Thoracic aorta (tissue), 2 donors: ENCODE measurements at places on chromosomes 3 and 15. TPM values are rescaled to one million over a fixed set of nuclear protein-coding genes. Genes with fewer than 3 reads are reported as not detected.

The MCF2L2 gene
- total RNA-seq = 0.85 TPM

The QARS1 gene
- 143 TPM for total RNA-seq

The ERICH6 gene
- not detected for total RNA-seq

The PRTG gene
- 0.41 TPM for total RNA-seq

The GPR15 gene
- total RNA-seq = not detected

The AHSG gene
- not detected for total RNA-seq

The WDR53 gene
- 5.6 TPM for total RNA-seq

The OIP5 gene
- total RNA-seq = not detected

The SOX2 gene
- total RNA-seq = 0.35 TPM

The NMD3 gene
- total RNA-seq = 48.8 TPM

The SNTN gene
- not detected for total RNA-seq

The KCNH8 gene
- total RNA-seq = 0.07 TPM

The ROPN1 gene
- not detected for total RNA-seq

The SGO1 gene
- total RNA-seq = 0.14 TPM

The SLC6A11 gene
- not detected for total RNA-seq

The PLA2G4E gene
- total RNA-seq = not detected

- no peak overlapping the region for H3K4me3 ChIP-seq
- H3K4me1 ChIP-seq = no peaks in the 10 kb centered on the region
- H3K27ac ChIP-seq = no peak overlapping the region
- no peak for DNase-seq
- no peaks in the 10 kb centered on the region for H3K36me3 ChIP-seq
Measured at GRCh38 chr15:33451385-33451784, 140.6 kb downstream of the RYR3 start.

DNA sequence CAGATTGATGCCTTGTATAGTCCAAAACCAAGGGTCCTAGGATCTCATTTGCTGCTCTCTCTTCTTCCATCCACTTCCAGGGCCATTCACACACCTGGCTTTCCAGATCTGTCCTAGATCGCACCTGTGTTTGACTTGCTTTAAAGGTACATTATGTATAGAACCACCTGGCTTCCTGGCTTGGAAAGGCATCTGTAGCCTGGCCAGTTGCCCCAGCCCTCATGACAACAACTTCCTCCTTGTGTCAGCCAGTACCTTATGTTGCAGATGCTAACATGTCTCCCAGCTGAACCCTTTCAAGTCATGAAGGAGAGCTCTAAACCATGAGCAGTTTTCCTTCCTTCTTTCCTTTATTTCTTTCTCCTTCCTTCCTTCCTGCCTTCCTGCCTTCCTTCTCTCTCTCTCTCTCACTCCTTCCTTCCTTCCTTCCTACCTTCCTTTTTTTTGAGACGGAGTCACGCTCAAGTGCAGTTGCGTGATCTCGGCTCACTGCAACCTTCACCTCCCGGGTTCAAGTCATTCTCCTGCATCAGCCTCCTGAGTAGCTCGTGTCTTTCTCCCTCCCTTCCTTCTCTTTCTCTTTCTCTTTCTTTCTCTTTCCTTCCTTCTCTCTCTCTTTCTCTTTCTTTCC lies 2.5 kb upstream of the HTR3C start:
- H3K4me1 ChIP-seq = no peaks in the 10 kb centered on the region
- no peak for DNase-seq
- H3K4me3 ChIP-seq = no peak overlapping the region
- no peaks in the 10 kb centered on the region for H3K36me3 ChIP-seq
- H3K27me3 ChIP-seq = no peaks in the 10 kb centered on the region

- H3K36me3 ChIP-seq = no peaks in the 10 kb centered on the region
- H3K4me1 ChIP-seq = no peaks in the 10 kb centered on the region
- DNase-seq = no peak
- H3K4me3 ChIP-seq = no peak overlapping the region
- H3K27me3 ChIP-seq = no peaks in the 10 kb centered on the region
Measured at GRCh38 chr3:182465301-182466185, 327.8 kb upstream of the ATP11B start.

DNA sequence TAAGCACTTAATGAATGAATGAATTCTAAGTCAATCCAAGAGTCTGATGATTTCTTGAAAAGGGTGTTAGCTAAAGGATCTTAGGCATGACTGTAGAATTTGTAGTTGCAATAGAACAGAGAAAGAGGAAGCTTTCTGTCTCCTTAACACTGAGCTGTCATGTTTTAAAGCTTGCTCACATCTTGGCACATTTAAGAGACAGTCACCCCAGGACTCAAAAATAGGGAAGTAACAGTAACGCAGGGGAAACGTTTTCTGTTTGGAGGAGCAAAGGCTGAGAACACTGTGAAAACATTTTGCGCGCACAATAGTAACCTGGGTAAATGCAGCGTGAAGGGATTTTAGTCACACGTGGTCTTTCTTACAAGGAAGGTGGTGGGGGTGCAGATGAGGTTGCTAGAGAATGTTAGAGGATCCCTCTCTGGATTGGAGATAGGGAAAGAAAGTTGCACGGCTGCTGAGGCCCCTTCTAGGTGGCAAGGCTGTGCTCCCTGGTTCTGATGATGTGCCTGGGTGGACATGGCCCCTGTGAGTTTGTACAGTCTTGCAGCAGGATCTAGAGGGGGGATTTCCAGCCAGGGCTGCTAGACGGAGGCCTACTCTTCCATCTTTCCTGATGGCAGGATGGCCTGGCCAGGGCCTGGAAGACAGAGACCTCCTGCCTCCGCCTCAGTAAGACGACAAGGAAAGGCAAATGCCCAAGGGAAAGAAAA lies 12.0 kb downstream of the STARD5 start:
- no peaks in the 10 kb centered on the region for H3K27me3 ChIP-seq
- no peak overlapping the region for H3K4me3 ChIP-seq
- peak overlapping the region; percentile 65 for H3K27ac ChIP-seq
- H3K36me3 ChIP-seq = no peaks in the 10 kb centered on the region
- H3K4me1 ChIP-seq = peaks cover 5% of the 10 kb centered on the region

DNA sequence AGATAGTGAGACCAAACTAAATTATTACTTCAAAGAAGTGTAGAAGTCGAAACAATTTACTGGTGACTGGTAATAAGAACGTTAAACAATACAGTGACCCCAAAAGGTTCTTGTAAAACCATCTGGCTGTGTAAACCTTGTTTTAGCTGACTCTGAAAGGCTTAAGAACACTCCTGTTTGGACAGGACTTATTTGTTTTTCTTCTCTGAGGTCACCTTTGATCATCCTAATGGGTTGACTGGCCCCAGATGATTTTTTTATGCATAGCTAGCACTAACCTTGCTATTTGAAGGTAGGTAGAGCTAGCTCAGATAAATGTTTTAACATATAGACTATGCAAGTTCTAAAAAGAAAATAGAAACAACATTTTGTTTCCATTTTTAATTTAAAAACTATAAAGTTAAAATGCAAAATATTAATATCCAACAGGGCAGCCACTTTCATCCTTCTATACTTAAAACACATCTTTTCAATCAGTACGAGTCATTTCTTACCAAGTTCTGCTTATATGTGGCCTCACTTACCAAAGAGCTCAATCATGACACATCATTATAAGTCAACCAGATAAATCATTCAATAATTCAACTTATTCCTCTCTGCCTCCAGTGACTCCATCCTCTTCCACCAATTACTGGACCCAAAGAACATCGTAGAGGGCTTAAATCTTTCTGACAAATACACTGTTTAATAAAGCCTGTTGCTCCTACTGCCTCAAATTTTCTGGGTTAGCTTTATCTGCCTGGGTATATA lies 158.8 kb downstream of the SSR3 start:
- H3K27ac ChIP-seq = no peak overlapping the region
- no peak overlapping the region for H3K4me3 ChIP-seq
- H3K4me1 ChIP-seq = no peaks in the 10 kb centered on the region
- no peaks in the 10 kb centered on the region for H3K36me3 ChIP-seq
- no peaks in the 10 kb centered on the region for H3K27me3 ChIP-seq

DNA sequence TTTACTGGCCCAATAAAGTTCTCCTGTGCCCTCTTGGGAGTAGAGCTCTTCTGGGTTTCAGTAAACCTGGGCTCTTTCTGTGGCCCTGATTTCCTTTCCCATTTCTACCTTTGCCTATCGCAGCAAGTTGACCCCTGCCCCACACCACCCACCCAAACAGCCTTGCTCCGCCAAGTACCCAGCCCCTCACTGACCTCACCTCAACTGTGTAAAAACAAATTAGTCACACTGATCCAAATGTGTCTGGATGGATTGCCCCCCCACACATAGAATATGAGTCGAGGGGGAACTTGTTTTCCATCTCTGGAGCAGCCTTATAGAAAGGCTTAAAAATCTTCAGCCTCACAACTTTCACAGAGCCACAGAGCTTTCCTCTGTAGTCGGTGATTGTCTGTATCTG lies 28.6 kb upstream of the VEPH1 start:
- no peaks in the 10 kb centered on the region for H3K36me3 ChIP-seq
- DNase-seq = no peak
- no peak overlapping the region for H3K27ac ChIP-seq
- no peak overlapping the region for H3K4me3 ChIP-seq
- H3K4me1 ChIP-seq = no peaks in the 10 kb centered on the region

- no peaks in the 10 kb centered on the region for H3K27me3 ChIP-seq
- no peaks in the 10 kb centered on the region for H3K36me3 ChIP-seq
- DNase-seq = no peak
- H3K4me1 ChIP-seq = peaks cover 12% of the 10 kb centered on the region
- H3K4me3 ChIP-seq = no peak overlapping the region
Measured at GRCh38 chr3:54305409-54306099, 183.2 kb downstream of the CACNA2D3 start.

GRCh38 chr15:40405501-40406381 lies at the start of gene IVD:
Gene IVD, plus strand, starts transcription at chr15:40405795. Its CDS starts 33 bp downstream, at chr15:40405828.
- H3K27me3 ChIP-seq = no peaks in the 10 kb centered on the region
- H3K4me3 ChIP-seq = peak within 1 kb of the TSS; percentile 86
- peak within 1 kb of the TSS; percentile 67 for H3K27ac ChIP-seq

- no peak for DNase-seq
- H3K4me1 ChIP-seq = no peaks in the 10 kb centered on the region
- no peak overlapping the region for H3K4me3 ChIP-seq
- no peak overlapping the region for H3K27ac ChIP-seq
Measured at GRCh38 chr3:88810455-88810854, 297.0 kb upstream of the EPHA3 start.

DNA sequence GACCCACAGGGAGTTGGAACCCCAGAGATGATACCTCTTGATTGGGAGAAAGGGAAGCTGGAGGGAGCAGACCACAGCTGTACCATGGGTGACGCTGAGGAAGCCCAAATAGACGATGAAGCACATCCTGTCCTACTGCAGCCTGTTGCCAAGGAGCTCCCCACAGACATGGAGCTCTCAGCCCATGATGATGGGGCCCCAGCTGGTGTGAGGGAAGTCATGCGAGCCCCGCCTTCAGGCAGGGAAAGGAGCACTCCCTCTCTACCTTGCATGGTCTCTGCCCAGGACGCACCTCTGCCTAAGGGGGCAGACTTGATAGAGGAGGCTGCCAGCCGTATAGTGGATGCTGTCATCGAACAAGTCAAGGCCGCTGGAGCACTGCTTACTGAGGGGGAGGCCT lies 201.1 kb downstream of the AKAP13 start:
- no peaks in the 10 kb centered on the region for H3K36me3 ChIP-seq
- H3K27me3 ChIP-seq = no peaks in the 10 kb centered on the region
- H3K4me1 ChIP-seq = peaks cover 77% of the 10 kb centered on the region
- H3K27ac ChIP-seq = peak overlapping the region; percentile 78
- peak overlapping the region; percentile 68 for H3K4me3 ChIP-seq

- no peaks in the 10 kb centered on the region for H3K27me3 ChIP-seq
- H3K4me1 ChIP-seq = no peaks in the 10 kb centered on the region
- no peak overlapping the region for H3K27ac ChIP-seq
- H3K36me3 ChIP-seq = peaks cover 66% of the 10 kb centered on the region
- no peak overlapping the region for H3K4me3 ChIP-seq
Measured at GRCh38 chr3:10309736-10310135, 11.2 kb downstream of the SEC13 start.

GRCh38 chr3:124559846-124560574 lies 170.2 kb upstream of the UMPS start:
- H3K36me3 ChIP-seq = peaks cover 10% of the 10 kb centered on the region
- no peak overlapping the region for H3K4me3 ChIP-seq
- H3K4me1 ChIP-seq = peaks cover 20% of the 10 kb centered on the region
- H3K27me3 ChIP-seq = no peaks in the 10 kb centered on the region
- peak overlapping the region; percentile 64 for H3K27ac ChIP-seq

- no peak overlapping the region for H3K27ac ChIP-seq
- no peaks in the 10 kb centered on the region for H3K27me3 ChIP-seq
- H3K4me1 ChIP-seq = no peaks in the 10 kb centered on the region
- no peaks in the 10 kb centered on the region for H3K36me3 ChIP-seq
Measured at GRCh38 chr3:134839990-134840389, 44.9 kb downstream of the EPHB1 start.

GRCh38 chr3:119548341-119548740 lies 11.1 kb downstream of the CD80 start:
- no peaks in the 10 kb centered on the region for H3K4me1 ChIP-seq
- H3K4me3 ChIP-seq = no peak overlapping the region
- no peaks in the 10 kb centered on the region for H3K36me3 ChIP-seq
- H3K27ac ChIP-seq = no peak overlapping the region
- DNase-seq = no peak

DNA sequence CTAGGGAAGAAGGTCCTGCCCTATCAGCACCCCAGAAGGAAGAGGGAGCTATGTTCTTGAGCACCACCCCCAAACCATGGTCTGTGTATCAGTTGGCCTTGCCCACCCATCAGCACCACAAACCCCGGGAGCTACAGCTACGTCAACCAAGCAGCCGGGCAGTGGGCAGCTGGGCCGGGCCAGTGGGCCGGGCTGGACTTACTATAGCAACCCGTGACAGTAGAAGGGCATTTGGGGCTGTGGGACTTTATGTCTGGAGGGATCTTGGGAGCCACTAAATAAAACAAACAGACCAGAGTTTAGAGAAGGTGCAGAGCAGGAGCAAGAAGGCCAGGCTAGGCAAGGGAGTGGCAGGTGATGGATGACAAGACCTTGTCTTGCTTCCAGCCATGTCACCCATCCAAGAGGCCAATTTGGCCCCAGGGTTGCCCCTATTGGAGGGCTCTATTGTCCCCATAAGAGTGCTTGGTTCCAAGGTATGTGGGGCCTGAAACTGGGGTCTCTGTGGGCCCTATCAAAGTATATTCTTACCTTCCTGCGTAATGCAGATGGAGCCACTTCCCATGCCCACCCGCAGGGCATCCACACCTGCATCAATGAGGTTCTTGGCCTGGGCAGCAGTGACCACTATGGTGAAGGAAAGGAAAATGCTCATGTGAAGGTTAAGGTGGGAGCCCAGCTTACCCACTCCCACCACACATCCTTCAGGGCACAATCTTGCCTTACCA lies 3.2 kb downstream of the IMPDH2 start:
- H3K27ac ChIP-seq = no peak overlapping the region
- no peak overlapping the region for H3K4me3 ChIP-seq
- H3K27me3 ChIP-seq = no peaks in the 10 kb centered on the region
- peaks cover 9% of the 10 kb centered on the region for H3K4me1 ChIP-seq
- peaks cover 25% of the 10 kb centered on the region for H3K36me3 ChIP-seq

DNA sequence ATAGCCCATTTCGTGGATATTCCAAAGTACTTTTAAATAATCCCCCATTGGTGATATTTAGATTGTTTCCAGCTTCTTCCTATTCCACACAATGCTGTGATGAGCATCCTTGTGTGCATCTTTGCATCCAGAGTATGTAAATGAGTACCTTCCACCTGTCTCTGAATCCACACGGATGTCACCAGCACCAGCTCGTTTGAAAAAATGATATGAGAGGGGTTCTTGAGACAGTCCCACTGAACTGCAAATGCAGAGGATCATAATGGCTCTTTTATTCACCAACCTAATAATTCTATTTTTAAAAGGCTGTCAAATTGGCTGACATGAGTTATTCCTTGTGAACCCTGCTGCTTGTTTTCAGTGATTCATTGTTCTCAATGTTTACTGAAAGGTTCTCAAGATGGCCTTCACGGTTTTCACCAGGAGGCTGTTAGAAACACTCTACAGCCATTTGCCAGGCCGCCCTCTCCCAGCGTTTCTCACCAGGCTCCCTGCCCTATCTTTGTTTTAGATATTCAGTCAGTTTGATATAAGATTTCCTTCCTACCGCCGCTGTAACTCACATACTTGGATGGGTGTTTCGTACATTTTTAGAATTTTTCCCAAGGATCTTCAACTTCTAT lies 96.7 kb upstream of the PTPRG start:
- H3K36me3 ChIP-seq = no peaks in the 10 kb centered on the region
- H3K4me3 ChIP-seq = no peak overlapping the region
- DNase-seq = no peak
- no peak overlapping the region for H3K27ac ChIP-seq
